ENCODE measurements at places on chromosomes 5 and 9.

DNA sequence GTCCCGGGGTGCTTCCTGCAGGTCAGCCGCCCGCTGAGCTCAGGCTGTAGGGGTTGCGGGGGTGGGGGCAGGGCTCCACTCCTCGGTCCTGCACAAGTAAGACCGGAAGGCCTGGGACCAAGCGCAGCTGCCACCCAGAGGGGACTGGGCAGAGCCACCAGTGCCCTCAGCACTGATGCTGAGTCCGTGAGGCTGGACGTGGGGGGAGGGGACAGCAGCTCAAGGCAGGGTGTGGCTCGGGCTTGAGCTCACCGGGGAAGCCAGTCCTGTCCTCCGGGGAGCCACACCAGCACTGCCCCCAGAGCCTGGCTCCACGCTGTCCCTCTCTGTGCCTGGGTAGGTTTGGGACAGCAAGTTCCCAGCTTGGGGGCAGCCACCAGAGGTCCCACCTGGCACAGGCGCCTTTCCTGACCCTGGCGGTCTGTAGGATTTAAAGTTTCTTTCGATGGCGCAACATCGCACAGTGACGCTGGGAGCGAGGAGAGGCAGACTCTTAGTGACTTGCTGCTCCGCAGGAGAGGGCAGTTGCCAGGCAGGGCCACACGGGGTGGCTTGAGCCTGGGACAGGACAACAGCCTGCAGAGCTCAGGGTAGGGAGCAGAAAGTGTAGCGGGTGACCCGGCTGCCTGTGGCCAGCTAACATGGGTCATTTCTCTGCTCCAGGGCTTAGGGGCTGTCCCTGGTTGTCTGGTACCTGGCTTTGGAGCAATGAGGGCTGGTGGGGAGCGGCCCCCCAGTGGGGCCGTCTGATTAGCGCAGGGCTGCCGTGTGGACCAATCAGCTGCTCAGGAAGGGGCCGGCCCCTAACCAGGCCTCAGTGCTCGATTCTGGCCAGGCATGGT lies 5.7 kb downstream of the LCN1 start:
- no peak for DNase-seq

GRCh38 chr5:148912146-148912545 lies 85.7 kb downstream of the ADRB2 start:
- DNase-seq = no peak

- DNase-seq = no peak
Measured at GRCh38 chr5:153373130-153373498, 117.4 kb upstream of the GRIA1 start.

- DNase-seq = no peak
Measured at GRCh38 chr5:126540631-126541030, 54.4 kb downstream of the ALDH7A1 start.

DNA sequence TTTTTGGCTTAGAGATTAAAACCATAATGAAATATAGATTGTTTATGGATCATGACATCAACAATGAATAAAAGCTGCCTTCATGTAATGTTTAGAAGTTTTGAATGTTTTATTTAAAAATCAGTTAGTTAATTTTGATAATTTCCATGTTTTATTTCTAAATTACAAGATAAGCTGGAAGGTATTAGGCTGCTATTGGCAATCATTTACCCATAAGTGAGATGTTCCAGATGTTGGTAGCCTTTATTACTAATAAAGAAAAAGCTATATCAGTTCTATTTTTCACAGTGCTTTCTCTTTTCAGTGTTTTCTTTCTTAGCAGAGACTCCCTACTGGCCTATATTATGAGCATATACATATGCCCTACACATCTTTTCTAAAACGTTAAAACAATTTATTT lies 347.0 kb downstream of the CSNK1G3 start:
- no peak for DNase-seq

DNA sequence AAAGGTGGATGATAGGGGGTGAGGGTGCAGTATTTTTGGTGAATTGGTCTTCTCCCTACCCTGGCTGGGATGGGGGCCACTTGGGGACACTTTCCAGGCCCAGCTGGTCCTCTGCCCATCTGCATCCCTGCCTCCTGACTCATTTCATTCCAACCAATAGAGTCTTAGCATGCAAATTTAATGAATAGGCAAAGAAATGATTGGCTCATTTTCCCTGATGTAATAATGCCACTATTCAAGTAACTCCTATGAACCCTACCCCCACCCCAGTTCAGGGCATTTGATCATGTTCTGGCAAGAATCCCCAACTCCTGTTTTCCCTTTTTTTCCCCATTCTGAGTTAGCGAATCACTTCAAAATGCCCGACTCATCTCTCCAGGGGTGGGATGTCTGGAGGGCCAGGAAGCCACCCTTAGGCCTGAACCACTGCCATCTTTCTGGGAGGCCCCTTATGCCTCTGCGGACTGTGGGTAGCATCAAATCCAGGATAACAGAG lies 56.7 kb downstream of the PCDH1 start:
- DNase-seq = no peak

DNA sequence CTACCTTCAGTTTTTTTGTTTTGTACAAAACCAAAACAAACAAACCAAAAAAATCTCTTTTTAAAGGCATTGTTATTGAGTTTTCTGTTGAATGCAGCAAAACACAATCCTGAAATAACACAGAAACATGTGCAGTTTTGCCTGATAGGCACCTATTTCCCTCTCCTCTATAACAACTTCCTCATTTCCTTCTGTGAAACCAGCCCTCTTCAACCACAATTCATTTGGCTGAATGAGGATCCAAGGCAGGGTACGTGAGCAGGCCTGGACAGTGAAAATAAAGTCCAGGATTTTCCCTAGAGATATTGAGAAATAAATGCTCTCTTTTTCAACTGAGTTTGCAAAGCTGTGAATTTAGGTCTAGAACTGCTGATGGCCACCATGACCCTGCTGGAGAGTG lies 134.8 kb upstream of the LARP1 start:
- no peak for DNase-seq

DNA sequence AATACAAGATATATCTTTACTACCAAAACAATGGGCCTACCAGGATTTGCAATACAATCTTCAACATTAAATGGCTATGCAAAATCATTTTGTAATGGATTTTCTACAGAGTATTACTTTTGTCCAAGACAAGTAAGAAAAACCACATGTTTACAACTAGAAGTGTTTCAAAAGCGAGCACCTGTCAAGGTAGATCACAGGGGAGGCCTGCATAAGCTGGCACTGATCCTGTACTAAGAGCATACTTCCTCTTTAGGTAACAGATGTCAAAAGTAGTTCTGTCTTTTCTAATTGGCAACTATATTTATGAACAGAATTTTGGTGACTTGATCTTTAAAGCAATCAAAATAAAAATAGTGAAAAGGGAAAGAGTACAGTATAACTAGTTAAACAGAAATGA lies 249.0 kb downstream of the MLLT3 start:
- no peak for DNase-seq

- no peak for DNase-seq
Measured at GRCh38 chr9:112028242-112029221, 131.9 kb downstream of the UGCG start.

DNA sequence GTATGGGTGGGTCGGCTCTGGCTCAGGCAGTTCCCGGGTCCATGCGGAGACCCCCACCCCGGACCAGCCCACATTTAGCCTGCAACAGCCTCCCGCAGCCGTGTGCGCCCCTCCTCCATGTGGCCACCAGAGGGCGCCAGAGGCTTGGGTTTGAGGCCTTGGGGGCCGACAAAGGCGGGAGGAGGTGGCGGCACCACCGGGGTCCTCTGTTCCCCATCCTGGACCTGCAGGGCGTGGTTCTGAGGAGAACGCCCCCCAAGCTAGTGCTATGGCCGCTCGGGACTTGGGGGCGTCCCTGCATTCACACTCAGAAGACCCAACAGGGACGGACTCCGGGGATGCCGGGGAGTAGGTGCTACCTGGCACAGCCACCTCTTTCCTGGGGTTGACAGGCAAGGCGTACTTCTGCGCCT lies 16.5 kb downstream of the ASS1 start:
- peak; percentile 63 for DNase-seq

GRCh38 chr9:14279671-14280070 lies 34.3 kb downstream of the NFIB start:
- DNase-seq = no peak

- DNase-seq = no peak
Measured at GRCh38 chr9:130854092-130854491, 19.0 kb downstream of the ABL1 start.

- no peak for DNase-seq
Measured at GRCh38 chr5:54756796-54757402, 228.5 kb downstream of the ESM1 start.

DNA sequence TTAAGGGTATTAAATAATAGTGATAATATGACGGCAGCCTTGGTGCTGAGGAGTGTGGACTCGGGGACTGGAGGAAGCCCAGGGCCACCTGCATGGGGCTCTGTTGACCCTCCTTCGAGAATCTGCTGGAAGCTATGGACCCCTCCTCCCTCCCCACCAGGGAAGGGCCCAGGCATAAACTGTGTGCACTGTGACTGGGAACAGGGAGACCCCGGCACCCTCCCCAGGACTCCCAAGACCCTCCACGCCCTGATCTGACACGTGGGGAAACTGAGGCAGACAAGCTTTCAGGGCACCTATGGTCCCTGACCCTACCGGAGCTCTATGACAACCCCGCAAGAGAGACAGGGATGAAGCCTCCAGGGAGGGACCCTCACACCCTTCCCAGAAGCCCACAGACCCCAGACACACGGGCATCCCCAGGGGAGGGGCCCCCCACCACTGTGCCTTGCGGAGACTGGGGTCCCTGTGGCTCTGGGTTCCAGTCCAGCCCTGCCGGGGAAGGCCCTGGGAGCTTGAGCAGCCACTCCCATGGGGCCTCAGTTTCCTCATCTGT lies 6.5 kb upstream of the EGFL7 start:
- DNase-seq = no peak

DNA sequence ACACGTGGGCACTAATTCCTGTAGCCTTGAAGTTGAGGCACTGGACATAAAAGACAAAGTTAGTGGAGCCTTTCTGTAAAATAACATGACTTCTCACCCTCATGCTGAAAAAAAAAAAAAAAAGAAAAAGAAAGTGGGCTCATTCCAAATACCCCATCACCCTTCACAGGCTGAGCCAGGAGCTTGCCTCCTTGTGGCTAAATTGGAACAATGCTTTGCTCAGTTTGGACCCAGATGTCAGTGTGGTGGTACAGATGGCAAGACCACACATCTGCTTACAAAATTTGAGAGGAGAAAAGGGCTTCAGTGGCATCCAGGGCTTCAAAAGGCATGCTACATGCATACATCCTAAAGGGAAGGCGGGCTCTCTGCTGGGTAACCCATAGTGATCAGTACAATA lies 342.8 kb downstream of the EBF1 start:
- DNase-seq = no peak

- DNase-seq = no peak
Measured at GRCh38 chr9:114335745-114336144, 6.1 kb downstream of the ORM2 start.

DNA sequence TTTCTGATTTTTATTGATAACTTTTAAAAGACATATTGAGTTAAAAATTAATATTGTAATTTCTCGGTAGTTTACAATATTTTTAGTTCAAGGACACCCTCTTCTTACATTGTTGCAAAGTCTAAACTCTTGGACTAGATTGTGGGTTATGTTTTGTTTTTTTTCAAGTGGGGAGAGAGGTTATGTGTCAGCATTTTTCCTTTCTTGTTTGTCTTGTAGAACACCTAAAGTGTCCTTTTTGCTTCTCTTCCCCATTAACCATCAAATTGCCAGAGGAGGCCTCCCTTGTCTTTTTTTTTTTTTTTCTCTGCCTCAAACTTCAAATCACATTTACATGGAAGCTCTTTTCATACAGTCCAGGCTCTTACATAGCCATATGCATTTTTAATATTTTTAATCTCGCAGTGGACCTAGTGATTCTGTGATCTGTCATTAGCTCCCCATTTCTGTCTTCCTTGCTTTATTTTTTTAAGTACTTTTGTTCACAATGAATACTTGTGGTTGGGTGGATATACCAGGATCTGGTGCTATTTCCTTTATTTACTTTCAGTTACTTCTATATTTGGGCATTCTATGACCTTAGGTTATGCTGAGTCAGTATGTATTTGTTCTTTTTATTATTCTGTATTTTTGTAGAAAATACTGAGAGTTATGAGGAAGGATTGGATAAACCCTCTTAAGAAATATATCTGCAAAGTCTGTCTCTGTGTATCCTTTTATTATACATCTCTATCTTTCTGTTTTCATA lies 2280.6 kb upstream of the ACO1 start:
- DNase-seq = no peak

- no peak for DNase-seq
Measured at GRCh38 chr5:168401880-168402279, 84.4 kb upstream of the RARS1 start.
